ENCODE measurements at places on chromosomes 3 and 15. TPM values are rescaled to one million over a fixed set of nuclear protein-coding genes. Genes with fewer than 3 reads are reported as not detected.

The ACVR2B gene
- total RNA-seq, result 1.1 TPM

The PAQR9 gene
- total RNA-seq, result not detected

The CHST13 gene
- not detected for total RNA-seq

The ROBO2 gene
- total RNA-seq, result 0.32 TPM

The ZNF654 gene
- total RNA-seq, result 15.9 TPM

The SENP8 gene
- total RNA-seq, result 1.5 TPM
